ENCODE measurements at places on chromosomes 3 and 15.

- DNase-seq, result no peak
These were observed 25.9 kb downstream of the ZIC4 start for GRCh38 chr3:147380387-147380951.

- no peak for DNase-seq
These were observed 15.9 kb downstream of the ABHD2 start for GRCh38 chr15:89104172-89104564.

DNA sequence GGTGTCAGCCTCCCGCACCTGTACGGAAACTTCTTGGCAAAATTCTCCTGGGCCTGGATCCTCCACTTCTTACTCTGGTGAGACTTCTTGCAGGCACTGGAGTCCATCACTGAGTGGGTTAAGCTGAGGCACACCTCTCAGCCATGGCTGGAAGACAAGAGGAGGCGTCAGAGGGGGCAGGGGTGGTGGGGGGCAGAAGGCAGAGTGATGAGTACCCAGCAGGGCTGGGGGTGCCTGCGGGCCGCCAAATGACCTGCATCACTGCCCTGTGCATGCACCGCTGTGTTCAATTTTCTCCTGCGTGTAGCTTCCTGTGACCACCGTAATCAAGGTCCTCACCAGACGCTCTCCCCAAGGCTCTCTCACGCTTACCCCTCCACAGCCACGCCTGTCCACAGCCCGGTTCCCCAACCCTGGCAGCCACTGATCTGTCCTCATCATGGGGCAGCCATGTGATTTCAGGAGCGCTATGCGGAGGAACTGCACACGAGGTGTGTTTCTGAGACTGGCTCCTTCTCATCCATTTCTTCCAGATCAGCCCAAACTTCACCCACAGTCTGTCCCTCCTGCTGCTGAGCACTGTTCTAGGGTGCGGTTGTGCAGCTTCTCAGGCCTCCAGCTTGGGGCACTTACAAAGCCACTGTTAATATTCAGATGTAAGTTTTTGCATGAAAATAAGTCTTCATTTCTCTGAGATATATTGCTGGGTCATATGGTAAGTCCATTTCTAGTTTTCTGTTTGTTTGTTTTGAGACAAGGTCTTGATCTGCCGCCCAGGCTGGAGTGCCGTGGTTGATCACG, 5.2 kb downstream of the C3orf22 start:
- DNase-seq, result no peak

DNA sequence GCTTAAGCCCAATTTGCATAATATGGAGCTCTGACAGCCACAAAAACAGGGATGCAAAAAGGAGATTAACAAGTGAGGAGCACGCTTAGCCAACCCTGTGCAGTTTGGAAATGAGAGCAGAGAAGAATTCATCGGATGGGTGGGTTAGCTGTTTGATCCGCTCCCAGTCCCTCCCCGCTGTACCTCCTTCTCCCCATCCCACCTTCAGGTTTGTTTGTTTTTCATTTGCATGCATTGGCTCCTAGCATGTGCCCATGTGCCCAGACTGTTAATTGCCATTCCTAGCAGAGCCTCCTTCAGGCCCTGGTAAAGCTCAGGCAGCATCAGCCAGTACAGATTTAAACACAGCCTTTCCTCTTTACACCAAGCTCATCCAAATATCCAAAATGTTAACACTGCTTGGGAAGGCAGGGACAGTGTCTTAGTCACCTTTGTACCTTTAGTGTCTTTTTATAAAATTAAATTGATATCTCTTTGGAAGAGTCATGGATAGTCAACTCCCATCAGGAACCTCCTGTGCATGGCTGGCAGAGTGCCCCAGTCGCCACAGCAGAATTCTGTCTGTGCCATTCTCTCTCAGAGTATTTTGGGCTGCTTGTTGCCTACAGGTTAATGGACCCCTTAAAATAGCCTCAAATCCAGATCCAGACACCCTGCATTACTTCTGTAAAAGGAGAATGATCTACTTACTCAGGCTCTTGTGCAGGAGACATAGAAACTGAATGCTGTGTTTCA, 244.2 kb downstream of the LSAMP start:
- DNase-seq, result no peak

DNA sequence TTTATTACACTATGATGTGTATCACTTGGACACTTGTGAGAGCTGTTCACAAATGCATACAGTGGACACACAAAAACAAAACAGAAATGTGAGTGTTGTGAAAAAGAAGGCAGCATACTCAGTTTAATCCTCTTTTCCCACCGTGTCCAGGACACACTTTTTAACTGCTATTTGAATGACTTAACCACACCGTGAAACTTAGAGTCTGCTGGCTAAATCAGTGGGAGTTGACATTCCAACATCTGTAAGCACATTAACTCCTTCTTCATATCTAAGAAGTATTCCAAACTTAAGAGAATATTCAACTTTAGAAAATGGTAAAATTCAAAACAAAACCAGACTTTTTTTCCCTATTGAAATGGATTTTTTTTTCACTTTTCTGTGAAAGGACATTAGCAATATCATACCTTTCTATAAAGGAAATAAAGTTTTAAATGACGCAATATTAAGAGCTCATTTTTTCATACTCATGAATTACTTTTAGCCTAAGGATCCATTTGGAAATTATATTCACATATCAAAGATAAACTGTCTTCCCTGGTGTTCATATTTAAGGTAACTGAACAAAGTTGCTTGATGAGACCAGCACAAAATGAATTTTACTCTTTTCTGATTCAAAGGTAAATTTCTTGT, 316.6 kb downstream of the RBMS3 start:
- no peak for DNase-seq

DNA sequence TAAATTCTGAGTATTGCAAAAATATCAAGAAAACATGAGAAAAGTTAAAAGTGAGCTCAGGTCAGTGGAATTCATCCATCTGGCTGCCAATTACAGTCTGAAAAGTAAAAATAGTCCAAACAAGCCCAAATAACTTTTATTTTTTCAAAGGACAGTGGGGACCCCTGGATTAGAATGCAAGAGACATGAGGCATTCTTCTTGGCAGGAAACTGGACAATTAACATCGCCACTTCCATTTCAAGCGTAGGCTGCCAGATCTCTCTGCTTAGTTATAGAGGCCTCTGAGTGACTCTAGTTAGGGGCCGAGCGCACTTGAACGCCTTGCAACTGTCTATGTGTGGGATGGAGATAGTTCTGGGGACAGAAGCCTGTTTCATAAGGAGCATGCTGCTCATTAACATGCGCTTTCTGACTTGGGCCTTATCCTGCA, 189.1 kb downstream of the GHSR start:
- DNase-seq, result no peak

- DNase-seq, result no peak
These were observed 2.8 kb downstream of the BTLA start for GRCh38 chr3:112496366-112497067.

- no peak for DNase-seq
These were observed 5.5 kb downstream of the ATOSA start for GRCh38 chr15:52673734-52674133.

DNA sequence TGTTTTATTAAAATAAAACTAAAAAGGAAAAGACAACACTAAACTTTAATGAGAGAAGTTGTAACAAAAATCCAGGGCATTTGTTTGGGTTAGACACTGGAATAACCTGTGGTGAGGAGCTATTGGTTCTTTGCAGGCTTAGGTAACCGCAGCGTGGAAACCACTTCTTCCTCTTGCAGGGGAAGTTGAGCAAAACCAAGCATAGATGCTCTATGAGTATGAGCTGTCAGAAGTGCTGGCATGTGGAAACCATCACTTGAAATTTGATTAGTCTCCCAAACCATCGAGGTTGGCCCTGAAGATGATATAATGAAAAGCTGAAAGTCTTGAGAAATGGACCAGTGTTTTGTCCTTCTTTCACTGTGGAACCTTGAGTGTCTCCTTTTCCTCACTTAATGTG, 127.1 kb upstream of the RBMS3 start:
- DNase-seq, result no peak

- DNase-seq, result no peak
These were observed 18.1 kb downstream of the LRRC58 start for GRCh38 chr3:120331076-120331475.

- DNase-seq, result no peak
These were observed 67.6 kb upstream of the PLCL2 start for GRCh38 chr3:16817197-16817596.

DNA sequence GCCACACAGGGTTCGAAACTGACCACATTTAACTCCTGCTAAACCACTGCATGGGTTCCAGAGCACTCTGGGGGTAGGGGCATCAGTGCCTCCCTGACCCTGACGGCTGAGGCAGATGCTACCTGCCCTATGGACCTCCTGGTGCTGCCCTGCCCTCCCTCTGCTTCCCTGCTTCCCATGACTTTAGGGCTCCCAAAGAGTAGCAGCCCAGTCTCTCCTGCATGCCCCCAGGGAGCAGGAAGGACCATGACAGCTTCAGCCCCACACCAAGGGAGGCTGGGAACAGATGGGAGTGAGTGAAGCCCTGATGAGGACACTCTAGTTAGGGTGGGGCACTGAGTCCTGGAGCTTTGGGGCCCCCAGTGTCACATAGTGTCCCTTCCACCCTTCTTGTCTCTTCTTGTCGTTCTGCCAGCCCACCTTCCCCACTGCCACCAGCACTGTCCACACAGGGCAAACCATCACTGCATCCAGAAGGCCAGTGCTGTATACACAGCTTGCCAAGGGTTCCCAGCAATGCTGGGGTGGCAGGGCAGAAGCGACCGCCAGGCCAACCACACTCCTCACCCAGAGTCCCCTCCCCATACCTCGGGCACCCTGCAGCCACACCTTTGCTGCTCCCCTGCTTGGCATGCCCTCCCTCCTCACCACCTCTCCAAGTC, 31.0 kb downstream of the SRPRB start:
- no peak for DNase-seq

DNA sequence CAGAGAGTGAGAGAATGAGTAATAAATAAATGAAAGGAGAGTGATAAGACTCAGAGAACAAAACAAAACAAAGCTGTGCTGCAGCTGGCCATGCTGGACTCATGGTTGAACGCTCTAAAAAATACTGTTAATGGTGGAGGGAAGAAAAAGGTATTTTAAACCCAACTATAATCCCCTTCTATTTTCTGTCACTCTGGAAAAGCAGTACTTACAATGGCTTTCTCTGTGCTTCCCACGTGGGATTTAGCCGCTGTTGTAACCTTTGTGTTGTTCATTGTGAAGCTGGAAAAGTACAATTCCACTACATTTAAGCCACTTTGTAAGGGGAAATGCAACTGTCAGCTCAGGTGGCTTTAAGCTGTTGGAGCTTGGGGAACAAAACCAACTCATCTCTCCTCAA, 917.7 kb downstream of the IGSF11 start:
- DNase-seq, result no peak

DNA sequence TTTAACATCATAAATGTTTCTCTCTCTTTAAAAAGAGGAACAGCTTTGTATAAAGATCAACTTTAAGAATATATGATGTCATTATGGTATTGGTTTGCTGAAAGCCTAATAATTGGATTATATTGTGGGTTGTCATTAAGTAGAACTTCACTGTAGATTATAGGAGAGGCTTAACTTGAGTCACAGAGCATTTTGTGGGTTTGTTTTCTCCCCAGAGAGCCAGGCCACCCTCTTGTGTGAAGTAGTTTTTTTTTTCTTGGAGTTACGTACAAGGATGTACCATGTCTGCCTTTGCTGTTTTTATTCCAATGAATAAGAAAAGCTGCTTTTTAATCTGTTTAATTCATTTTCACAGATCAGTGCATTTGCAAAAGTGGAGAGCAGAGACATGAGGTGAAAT, 354.8 kb upstream of the TBL1XR1 start:
- no peak for DNase-seq

- no peak for DNase-seq
These were observed 412.1 kb downstream of the TBL1XR1 start for GRCh38 chr3:176785171-176785570.

GRCh38 chr15:71215126-71215894, 100.0 kb downstream of the THSD4 start:
- DNase-seq, result no peak

- no peak for DNase-seq
These were observed 64.8 kb upstream of the BCL6 start for GRCh38 chr3:187810021-187810446.

- no peak for DNase-seq
These were observed 117.4 kb downstream of the ATG7 start for GRCh38 chr3:11389386-11390268.

DNA sequence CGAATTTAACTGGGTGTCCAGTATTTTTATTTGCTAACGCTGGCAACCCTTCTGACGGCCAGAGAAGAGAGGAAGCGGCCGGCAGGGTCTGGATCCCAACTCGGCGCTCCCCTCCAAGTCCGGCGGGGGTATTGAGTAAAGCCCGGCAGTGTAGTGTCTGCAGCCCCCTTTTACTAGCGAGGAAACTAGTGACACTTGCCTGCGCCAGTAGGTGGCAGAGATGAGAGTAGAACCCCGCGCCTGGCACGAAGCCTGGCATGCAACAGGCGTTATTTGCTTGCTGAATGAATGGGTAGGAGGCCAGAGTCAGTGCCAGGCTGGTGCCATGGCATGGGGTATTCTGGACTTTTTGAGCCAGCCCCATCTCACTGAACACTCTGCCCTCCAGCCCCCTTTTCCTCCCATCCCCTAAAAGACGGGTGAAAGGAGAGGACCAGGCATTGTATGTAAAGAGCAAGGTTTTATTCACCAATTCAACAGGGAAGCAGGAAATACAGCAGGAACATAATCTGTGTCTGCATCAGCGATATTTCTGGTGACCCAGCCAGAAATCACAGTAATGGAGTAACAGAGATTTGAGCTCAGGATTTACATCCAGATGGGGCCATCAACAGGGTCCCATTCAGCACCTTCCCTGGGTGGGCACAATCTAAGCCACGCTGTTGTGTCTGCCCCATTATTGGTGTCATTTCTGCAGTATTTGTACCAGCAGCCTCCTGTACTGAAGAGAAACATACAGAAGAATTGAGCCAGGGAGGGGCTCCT, 788 bp upstream of the WDR73 start:
- peak; percentile 81 for DNase-seq

DNA sequence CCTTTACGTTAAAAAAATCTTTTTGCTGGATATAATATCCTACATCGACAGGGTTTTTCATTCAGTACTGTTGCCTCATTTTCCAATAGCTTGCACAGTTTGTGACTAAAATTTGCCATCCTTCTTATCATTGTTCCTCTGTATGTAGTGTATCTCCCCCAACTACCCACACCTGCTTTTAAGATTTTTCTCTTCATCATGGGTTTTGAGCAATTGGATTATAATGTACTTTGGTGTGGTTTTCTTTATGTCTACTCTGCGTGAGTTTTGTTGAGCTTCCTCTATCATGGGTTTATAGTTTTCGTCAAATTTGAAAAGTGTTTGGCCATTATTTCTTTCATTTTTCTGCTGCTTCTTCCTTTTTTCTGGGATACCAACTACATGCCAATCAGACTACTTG, 39.6 kb upstream of the MEF2A start:
- no peak for DNase-seq

- peak; percentile 25 for DNase-seq
These were observed 85.7 kb downstream of the ST6GAL1 start for GRCh38 chr3:187015903-187016638.

Measured in CD4-positive, alpha-beta T cell treated with Interleukin-2 at 100 ng/mL for 4 hours (primary cell).